ENCODE measurements at places on chromosomes 7 and 10.
A peak's percentile ranks its signal among the peaks of the same experiment; 100 is the strongest.

DNA sequence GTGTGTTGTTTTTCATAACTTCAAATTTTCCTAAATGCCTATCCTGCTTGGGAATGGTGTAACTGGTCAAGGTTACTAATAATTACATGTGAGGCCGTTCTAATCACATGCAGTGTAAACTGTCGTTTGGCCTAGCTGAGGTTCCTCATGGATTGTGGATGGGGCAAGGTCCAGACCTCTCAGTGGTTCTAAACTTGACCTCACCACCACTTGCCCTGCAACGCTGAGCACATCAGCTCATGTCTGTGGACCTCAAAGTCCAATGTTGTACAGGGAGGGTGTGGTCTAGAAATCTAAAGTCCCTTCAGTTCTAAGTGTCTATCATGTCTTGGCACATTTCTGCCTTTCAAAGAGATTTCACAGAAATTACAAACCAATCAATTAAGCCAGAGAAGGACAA is 15.6 kb downstream of the RBP3 start:
- no peak for DNase-seq

DNA sequence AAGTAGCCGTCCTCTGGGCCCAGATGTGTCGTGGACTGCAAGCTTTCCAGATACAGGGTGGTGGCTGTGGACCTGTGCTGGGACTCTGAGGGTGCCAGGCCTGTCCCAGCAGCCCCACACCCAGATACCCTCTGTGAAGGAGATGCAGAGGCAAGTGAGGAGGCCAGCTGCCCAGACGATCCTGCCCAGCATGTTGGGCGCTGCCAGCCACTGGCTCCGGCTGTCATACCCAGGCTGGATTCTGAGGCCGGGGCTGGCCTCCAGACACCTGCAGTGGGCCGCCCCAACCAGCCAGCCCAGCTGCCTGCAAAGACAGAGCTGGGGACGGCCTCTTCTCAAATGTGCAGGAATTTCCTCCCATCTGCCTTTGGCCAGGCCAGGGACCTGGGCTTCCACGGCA is 39.1 kb upstream of the EBF3 start:
- no peak for DNase-seq

GRCh38 chr7:36978461-36978860 is 254.2 kb upstream of the AOAH start:
- DNase-seq: no peak

GRCh38 chr10:131010965-131011575 is 300.5 kb downstream of the TCERG1L start:
- no peak for DNase-seq

DNA sequence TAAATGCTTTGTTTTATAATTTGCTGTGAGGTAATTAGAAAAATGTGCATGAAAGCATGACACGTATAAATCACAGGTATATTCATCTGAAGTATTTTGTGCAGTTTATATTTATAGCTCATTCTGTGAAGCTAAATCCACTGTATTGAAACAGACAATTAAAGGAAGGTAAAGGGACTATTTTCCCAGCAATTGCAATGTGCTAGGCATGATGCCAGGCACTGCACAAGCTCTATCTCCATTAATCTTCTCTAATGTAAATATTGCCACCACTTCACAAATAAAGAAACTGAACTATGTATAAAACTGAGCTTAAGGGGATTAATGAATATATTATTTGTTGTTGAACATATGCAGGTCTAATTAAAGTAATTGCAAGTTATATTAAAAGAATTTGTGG is 1012.5 kb downstream of the NRG3 start:
- no peak for DNase-seq

DNA sequence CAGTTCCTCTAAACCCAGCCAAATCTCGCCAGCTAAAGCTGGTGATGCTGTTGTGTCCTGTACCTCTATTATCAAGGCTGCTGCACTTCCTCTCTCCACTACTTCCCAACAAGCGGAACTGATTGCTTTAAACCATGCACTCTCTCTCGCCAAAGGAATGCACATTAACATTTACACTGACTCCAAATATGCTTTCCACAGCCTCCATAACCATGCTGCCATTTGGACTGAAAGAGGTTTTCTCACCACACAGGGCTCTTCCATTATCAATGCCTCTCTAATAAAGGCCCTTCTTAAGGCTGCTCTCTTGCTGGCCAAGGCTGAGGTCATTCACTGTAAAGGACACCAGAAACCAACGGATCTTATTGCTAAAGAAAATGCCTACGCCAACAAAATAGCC is 11.4 kb upstream of the LRRC61 start:
- DNase-seq: no peak

GRCh38 chr10:97407211-97407951 is 6.2 kb upstream of the RRP12 start:
- DNase-seq: peak; percentile 74

DNA sequence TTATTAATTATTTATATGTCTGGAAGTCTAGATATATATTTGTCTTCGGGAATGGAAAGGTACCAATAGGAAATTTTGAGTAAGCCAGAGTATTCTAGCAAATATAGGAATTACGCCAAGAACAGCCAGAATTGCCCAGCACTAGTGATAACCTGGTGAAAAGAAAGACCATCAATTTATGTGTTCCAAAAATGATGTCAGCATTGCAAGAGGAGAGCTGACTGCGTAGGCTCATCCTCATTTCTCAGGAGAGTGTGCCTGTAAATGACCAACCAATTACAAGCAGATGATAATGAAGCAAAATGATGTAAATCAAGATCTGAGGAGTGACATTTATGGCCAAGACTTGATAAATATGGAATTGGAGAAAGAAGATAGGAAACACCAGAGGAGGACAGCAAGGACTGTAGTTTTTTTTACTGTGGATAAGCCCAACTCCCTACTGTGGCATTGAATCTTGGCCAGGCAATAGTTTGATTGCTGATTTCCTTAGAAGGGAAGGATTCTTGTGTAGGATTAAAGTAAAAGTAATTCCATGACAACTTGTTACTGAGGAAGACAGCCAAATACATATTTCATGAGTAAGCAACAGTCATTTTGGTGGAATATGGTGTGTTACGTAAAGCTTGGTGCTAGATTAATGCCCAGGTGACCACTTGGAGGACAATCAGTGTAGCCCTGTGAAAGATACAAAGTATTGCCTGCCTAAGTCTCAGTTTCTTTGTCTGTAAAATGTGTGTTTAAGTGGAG is 590.8 kb downstream of the AUTS2 start:
- DNase-seq: no peak

- DNase-seq: no peak
These were observed 4.6 kb downstream of the KIF20B start for GRCh38 chr10:89706011-89706410.

DNA sequence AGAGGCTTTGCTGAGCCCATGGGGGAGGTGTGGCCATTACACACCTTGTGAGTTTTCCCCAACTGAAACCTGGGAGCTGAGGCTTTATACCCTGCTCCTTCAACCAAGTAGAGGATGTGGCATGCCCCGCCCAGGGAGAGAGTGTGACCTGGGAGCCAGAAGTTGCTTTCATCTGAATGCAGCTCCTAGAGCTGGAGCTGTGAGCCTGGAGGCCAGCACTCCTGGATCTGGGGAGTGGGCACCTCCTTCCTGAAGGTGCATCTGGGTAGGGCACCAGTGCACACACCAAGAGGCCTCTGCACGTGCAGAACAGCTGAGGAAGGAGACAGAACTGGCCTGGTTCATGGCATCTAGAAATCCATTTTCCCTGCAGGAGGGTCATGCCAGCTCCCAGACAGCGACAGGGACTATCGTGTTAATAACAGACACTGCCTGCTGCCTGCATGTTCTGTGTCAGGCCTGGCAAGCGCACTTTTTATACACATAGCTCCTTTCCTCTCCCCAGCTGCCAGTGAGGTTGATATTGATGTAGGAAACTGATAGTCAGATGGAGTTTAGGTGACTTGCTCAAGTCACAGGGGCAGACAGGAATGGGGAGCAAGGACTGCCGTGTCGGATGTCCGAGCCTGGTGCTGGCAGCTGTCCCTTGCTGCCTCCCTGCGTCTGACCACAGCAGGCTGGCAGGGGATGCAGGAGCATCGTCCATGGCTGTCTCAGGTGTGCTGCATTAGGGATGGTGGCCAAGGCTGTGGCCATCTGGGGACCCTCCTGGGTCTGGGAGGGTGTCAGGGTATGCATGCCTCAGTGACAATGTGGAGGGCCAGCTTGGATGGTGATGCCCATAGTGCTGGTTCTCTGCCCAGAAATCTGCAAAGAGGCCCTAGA is 189.9 kb upstream of the CXCL12 start:
- DNase-seq: no peak

DNA sequence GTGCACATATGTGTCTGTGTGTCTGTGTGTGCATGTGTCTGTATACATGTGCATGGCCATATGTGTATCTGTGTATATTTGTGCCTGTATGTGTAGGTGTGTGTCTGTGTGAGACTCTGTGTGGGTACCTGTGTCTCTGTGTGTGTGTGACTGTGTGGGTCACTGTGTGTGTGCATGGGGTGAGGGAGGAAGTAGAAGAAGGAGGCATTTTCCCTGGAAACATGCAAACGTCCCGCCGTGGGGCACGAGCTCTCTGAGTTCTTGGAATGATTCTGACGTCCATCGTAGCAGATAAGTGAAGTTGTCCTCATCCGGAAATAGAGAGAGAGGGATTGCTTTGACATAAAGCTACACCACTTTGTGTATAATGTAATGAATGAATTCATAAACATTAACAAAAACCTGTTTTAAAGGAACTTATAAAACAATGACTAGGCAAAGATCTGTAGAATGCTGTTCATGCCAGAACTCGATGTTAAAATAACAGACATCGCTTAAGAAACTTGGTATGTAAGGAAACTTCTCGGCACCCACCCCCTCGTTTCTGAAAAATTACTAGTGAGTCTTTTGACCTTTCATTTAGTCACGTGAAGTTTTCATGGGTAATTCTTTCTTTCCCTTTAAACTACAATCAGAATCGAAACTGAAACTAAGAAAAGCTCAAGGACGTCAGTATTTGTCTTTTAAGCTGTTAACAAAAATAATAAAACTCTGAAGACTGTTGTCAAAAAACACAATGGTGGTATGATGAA is 43.6 kb upstream of the KLF6 start:
- peak; percentile 68 for DNase-seq

DNA sequence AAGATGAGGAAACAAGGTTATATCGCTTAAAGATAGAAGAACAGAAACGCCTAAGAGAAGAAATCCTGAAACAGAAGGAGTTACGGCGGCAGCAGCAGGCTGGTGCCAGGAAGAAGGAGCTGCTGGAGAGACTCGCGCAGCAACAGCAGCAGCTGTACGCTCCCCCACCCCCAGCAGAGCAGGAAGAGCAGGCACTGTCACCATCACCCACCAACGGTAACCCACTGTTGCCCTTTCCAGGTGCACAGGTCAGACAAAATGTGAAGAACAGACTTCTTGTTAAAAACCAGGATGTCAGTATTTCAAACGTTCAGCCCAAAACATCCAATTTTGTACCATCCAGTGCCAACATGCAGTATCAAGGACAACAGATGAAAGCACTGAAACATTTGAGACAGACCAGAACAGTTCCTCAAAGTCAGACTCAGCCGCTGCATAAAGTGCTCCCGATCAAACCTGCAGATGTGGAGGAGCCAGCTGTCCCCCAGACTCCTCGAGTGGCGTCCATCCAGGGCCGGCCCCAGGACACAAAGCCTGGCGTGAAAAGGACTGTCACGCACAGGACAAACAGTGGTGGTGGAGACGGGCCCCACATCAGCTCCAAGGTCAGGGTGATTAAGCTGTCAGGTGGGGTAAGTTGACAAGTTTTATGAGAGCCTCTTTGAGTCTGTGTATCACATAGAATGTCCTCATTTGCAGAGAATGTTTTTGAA is 67.1 kb downstream of the SHH start:
- DNase-seq: no peak

DNA sequence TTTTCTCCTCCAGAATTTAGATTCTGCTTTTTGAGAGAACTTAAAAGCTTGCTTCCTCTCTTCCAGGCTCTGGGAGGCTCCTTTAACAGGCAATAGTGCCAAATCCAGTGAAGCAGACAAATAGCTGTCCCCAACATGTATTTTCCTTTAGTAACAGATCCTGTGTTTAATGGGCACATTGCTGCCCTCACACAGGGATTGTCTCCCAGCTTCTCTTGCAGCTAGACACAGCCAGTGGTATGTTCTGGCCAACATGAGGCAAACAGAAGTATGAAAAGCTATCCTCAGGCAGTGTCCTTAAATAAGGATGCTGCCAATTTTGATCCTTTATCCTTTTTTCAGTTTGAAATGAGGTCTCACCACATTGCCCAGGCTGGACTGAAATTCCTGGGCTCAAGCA is 38.2 kb downstream of the MALSU1 start:
- DNase-seq: no peak

Data from GM13977 (cell line).